ENCODE measurements at places on chromosomes 5 and 9.

DNA sequence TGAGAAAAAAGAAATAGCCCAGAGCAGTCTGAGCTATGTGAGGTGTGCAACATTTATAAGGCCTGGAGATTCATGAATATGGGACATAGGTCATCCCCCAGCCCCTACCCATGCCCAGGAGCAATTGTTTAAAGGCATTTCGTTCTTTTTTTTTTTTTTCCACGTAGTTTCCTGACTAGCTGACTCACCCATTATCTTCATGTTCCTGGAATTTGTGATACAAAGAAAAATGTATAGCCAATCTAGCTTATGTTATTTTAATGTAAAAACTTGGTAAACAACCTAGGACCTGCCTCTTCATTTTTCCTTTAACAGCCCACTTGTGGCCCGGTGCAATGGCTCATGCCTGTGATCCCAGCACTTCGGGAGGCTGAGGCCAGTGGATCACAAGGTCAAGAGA, 81.3 kb downstream of the OSTF1 start:
- peak; percentile 33 for DNase-seq

DNA sequence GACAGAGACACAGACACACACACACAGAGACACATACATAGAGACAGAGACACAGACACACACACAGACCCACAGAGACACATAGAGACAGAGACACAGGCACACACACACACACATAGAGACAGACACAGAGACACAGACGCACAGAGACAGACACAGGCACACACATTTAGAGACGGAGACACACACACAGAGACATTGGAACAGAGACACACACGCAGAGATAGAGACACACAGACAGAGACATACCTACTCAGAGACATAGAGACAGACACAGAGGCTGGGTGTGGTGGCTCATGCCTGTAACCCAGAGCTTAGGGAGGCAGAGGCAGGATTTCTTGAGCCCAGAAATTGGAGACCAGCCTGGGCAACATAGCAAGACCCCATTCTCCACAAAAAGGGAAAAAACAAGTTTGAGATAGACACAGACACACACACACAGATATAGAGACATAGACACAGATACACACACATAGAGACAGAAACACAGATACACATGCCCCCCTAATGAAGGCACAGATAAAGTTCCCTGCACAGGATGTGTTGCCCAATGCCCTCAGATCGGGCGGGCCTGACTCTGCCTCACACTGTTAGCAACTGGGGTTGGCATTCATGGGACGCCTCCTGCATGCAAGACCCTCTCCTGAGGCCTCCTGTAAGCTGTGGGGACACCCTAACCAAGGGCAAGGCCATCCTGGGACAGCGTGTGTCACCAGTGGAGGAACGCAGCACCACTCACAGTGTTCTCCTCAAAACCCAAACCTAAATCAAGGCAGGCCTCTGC, 3.3 kb upstream of the RALGDS start:
- DNase-seq: no peak

DNA sequence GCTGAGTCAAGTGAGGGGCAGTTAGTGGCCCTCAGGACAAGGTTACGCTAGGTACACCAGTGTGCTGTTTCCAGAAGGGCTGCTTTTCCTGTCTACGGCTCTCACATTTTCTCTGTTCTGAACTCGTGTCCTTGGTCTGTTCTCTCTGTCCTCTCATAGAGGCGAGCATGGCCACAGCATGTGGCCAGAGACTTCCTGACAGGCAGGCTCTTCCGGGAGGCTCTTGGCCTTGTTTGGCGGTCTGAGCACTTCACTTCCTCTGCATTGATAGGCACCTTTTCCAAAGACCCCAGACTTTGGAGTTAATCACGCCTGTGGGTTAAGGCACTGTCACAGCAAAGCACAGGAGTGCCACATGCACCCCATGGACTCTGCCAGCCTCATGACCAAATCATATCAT, 1.2 kb downstream of the CKMT2 start:
- DNase-seq: no peak

- DNase-seq: no peak
Observed at GRCh38 chr9:133852431-133852830, 114.3 kb upstream of the SARDH start.

DNA sequence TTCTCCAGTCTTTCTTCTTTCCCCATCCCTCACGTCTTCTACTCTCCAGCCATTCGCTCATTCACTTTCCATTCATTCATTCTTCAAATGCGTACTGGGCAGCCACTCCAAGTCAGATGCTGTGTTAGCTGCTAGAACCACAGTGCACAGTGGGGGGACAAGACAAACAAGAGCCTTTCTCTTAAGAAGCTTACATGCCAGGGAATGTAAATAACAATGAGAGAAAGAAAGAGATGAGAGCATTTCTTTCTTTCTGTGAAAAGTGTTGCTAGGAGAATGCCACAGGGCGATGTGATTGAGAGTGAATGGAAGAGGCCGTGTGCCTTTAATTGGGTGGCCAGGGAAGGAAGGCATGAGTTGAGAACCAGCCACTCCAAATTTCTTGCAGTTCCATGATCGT, 46.3 kb upstream of the SMIM23 start:
- no peak for DNase-seq

DNA sequence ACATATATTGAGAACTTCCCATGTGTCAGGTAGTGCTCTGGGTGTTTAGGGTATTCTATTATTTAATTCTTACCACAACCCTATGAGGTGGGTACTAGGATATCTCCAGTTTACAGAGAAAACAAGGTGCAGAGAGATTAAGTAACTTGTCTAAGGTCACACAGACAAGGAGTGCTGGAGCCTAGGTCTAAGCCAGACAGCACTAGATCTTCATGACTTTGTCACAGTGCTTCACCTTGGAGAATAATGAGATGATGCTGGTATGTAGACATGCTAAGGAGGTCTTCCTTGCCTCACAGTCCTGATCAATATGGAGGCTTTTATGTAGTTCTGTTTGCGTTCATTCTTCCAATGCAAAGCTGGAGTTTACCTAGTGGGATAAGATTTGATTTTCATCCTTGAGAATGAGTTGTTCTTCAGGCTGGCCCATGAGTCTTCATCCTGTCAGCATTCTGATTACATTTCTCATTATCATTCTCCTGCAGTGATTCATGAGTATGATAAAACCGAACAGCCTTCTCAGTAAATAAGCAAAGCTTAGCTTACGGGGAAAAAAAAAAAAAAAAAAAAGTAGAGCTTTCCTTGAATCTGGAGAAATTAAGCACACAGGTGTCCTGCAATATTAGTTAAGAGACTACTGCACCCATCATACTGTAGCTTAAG, 176.3 kb downstream of the C9orf152 start:
- DNase-seq: peak; percentile 73

GRCh38 chr5:57804505-57804904, 321.9 kb upstream of the ACTBL2 start:
- DNase-seq: no peak

DNA sequence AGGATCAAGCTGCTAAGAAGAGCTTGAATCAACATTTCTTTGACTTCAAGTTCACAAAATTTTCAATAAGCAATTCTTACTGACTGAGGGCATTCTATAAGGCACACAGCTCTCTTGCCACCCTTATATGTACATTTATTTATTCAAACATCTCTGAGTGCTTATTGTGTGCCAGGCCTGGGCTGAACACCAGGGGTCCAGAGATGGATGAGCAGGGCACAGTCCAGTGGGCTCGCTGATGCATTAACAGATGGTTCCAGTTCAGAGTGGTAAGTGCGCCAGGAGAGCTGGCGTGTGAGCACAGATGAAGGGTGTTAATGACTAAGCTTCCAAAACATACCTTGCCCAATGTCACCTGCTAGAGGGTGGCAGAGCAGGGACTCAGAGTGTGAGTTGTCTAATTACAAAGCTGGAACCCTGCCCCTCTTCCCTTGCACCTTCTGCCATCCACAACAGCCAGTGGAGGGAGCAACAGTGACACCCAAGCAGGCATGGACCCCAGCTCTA, 24.6 kb downstream of the ALG2 start:
- DNase-seq: no peak

GRCh38 chr9:117869287-117869686, 165.1 kb downstream of the TLR4 start:
- no peak for DNase-seq

GRCh38 chr9:37187713-37188439, 67.5 kb downstream of the ZCCHC7 start:
- DNase-seq: no peak
